Central memory CD8-positive, alpha-beta T cell (primary cell): ENCODE measurements at places on chromosomes 7 and 10.

DNA sequence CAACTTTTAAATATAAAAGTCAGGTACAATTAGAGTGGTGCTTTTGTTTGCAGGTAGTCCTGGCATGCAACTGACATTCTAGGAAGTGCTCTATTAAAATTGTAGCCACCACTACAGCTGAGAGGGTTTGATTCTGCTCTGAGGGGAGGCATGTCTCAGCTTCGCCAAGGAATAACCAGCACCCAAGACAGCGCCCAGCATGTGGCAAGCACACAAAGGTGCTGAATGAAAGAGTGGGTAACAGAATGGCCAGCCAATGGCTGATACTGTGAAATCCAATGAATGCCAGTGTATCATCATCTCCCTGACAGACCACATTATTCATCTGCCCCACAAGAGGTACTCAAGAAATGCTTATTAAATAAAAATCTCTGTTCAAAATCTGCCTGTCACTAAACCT lies 6.9 kb downstream of the PARP12 start:
- DNase-seq: no peak

DNA sequence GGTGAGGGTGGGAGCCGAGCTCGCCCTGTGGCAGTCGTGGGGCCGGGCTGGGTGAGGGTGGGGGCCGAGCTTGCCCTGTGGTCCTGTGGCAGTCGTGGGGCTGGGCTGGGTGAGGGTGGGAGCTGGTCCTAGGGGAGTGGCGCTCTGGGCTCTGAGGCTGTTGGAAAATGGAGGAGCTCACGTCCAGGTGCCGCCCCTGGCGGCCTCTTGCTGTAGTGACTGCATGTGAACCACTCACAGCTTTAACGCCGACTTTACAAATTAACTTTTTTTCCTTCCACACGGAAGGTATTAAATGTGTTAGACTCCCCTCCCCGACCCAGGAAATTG lies 312.6 kb downstream of the WDR37 start:
- DNase-seq: no peak

GRCh38 chr7:17771901-17772408 lies 168.3 kb downstream of the SNX13 start:
- DNase-seq: no peak

DNA sequence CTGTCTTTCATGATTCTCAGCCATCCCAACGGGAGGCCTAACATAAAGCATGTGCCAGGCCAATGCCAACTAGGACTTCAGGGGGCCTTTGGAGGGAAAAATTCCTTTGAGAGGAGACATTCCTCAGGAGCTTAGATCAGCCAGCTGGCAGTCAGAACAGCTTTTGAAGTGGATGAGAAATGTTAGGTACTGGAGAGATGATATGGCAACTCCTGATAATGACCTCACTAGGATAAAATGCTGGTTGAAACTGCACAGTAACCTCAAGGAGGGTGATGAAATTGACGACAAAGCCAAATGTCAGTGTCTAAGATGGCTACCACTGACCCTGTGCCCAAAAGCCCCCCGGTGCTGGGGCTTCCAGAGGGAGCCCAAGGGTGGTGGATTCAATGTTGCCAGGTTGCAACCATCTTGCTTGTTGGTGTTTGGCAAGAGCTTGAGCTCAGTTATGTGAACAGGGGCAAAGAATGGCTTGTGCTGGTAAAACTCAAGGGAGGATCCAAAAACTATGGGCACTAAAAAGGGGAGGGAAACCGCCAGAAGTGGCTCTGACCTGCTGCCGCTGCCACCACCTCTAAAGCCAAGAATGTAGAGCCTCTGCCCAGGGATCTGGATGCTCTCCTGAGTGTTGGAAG lies 121.2 kb downstream of the UBE2H start:
- DNase-seq: no peak

- DNase-seq: no peak
Observed at GRCh38 chr10:34609287-34609940, 205.7 kb downstream of the PARD3 start.

GRCh38 chr7:120588416-120588815 lies 269.5 kb downstream of the TSPAN12 start:
- DNase-seq: no peak

DNA sequence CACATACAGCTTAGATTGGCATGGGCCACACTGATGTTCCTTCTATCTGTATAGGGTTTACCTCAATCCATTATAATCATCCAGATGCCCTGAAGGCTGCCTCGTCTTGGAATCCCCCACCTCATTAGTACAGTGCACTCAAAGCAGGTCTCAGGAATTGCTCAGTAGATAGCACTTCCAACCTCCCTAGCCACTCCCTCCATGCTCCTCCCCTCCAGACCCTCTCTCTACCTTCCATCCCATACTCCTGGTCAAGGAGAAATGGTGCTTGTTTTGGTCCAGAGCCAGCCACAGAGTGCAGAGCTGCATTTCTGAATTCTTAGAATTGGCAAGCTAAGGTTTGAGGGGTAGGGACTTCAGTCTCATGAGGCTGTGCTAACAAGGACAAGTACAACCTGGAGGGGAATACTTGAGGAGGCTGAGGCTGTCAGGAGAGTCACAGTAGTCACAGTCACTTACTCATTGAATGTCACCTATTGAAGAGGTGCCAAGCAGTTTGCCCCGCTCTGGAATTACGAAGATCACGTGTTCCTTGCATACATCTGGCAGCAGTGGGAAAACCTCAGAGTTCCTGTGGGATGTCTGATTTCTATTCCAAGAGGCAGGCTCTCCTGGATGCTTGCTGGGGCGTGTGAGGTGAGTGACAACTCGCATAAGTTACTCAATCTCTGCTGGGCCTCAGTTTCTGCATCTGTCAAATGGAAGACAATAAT lies 60.7 kb upstream of the ZNF746 start:
- no peak for DNase-seq

DNA sequence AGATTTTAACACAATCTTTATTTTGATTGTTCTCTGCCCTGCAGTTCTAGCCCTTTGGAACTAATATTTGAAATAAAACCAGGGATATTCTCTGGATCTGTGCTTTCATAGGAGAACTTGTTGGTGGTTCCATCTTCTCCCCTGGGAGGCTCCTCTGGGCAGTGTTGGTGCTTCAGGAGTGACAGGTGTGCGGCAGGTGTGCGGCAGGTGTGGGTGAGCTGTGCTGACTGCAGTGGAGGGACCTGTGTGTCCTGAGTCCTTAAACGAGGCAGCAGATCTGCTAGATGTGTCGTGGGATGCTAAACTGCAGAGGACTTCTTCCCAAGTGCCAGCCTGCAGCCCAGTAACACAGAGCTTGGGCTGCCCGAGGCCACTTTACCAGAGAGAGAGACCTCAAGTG lies 98.4 kb downstream of the LYZL1 start:
- DNase-seq: no peak

DNA sequence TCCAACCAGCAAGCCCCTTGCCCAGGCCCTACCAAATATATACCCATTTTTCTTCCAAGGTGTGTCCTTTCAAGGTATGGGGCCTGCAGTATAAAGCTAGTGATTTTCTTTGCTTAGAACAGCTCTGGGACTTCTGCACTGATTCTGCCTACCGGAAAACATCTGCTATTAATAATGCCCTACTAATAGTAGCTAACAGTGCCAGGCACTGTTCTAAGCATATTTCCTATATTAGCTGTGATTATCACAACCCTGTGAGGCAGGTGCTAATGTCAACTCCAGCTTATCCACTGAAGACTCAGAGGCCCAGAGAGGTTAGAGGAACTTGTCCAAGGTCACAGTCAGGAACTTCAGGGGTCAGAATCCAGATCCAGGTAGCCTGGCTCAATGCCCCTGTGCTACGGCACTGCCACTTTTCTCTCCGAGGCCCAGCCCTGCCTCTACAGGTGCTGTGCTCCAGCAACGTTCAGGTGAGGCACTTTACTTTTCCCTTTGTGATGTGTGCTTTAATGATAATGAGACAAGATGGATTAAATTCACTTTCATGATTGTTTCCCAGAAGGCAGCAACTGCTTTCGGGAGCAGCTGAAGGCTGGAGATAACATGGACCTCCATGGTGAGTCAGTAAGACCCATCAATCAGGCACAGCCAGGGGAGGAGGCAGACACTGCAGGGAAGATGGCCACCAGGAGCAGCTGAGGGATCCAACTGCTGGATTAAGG lies 26.7 kb downstream of the TAS2R41 start:
- DNase-seq: no peak

DNA sequence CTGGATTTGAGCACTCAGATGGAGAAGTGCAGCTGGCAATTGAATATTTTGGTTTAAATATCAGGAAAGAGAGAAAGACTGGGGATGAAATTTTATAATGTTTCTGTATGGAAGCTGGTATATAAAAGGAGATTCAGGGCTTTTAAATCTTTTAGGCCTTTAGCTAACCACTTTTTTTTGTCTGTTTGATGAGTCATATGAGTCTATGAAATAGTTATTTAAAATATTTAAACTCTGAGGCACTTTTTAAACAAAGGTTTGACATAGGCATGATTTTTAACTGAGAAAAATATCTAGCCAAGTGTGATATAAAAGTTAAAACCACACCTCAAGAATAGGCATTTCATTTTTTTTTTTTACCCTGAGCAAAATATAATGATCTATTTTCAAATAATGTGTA lies 944.3 kb downstream of the GATA3 start:
- no peak for DNase-seq

DNA sequence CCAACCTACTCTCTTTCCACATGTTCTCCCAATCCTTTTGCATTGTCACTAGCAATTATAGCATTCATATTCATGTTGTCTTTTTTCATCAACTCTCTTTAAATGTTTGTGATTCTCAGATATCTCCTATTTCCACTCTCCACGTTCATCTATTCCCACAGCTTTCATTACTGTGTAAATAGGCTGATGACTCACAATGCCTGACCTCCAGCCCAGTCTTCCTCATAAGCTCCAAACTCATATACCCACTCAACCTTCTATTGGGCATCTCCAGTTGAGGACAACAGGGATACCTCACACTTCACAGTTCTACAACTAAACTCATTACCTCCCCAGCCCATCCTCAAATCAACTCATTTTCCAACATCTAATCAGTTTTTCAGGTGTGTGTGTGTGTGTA lies 194.1 kb downstream of the DGKI start:
- DNase-seq: no peak

- no peak for DNase-seq
Observed at GRCh38 chr10:48758411-48758810, 73.7 kb downstream of the WDFY4 start.

GRCh38 chr10:3693022-3693697 lies 91.8 kb downstream of the KLF6 start:
- no peak for DNase-seq

- no peak for DNase-seq
Observed at GRCh38 chr10:8636371-8636770, 581.9 kb downstream of the GATA3 start.

- no peak for DNase-seq
Observed at GRCh38 chr10:100788002-100788903, 42.9 kb downstream of the PAX2 start.
